ENCODE measurements at places on chromosomes 1 and 21.

DNA sequence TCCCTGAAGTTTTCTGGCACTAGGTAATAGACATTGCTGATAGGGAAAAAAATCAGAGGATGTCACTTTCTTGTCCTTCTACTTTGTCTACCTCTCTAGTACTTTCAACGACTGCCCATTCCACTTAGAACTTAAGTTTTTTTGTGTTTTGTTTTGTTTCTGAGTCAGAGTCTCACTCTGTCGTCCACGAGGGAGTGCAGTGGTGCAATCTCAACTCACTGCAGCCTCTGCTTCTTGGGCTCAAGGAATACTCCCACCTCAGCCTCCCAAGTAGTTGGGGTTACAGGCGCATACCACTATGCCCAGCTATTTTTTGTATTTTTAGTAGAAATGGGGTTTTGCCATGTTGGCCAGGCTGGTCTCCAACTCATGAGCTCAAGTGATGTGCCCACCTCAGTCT is 79.2 kb downstream of the SGIP1 start:
- no peak for DNase-seq

DNA sequence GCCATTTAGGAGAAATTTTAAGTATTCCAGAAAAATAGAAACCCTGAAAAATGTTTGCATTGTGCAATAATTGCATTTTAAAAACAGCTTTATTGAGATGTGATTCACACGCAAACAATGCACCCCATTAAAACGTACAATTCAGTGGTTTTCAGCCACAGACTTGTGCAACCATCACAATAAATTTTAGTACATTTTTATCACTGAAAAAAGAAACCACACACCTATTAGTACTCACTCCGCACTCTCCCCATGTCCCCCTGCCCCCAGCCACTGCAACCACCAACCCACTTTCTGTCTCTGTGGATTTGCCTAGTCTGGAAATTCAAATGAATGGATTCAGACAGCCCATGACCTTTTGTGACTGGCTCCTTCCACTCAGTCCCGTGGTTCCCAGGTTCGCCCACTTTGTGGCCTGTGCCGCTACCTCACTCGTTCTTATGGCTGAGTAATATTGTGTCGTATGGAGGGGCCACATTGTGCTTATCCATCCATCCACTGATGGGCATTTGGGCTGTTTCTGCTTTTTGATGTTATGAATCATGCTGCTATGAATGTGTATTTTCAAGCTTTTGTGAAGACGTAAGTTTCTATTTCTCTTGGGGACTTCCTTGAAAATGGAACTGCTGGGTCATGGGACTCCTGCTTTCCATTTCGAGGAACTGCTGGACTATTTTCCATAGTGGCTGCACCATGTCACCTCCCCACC is 147.7 kb upstream of the ARHGEF16 start:
- DNase-seq = no peak

GRCh38 chr1:219651993-219652392 is 39.1 kb upstream of the ZC3H11B start:
- no peak for DNase-seq

DNA sequence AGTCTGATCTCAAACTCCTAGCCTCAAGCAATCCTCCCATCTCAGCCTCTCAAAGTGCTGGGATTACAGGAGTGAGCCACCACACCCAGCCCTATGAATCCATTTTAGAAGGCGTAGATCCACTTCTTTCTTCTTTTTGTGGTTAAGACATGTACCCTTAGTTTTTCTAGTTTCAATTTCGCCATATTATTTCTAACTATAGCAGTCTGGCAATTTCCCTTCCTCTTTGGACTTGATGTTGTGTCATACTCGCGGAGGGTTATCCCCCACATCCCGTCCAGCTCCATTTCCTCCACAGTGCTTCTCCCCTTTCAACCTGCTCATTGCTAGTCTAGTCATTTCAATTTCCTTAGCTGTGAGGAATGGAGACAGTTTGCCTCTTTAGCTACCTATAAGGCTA is 5.2 kb upstream of the LRRC8D start:
- DNase-seq = no peak

- DNase-seq = no peak
Observed at GRCh38 chr21:18985584-18985983, 582.0 kb upstream of the TMPRSS15 start.

GRCh38 chr1:98763488-98764150 is 102.1 kb downstream of the SNX7 start:
- no peak for DNase-seq

- no peak for DNase-seq
Observed at GRCh38 chr1:84162295-84162694, 18.2 kb downstream of the PRKACB start.

DNA sequence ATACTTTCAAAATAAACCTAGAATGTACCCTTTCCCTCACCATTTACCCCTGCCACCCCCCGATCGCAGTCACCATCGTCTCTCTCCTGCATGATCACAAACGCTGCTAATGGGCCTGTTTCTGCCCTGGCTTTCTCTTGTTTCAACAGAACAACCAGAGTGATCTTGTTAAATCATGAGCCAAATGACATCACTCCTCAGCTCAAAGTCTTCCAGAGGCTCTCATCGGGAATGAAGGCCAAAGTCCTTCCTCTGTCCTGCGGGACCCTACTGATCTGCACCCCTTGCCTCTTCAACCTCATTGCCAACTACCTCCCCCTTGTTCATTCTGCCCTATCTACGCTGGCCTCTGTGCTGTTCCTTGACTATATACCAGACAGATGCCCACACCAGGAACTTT is 39.4 kb upstream of the PTGFRN start:
- no peak for DNase-seq

GRCh38 chr21:39453571-39454179 is 1.9 kb downstream of the SH3BGR start:
- no peak for DNase-seq

GRCh38 chr21:37592496-37592895 is 225.9 kb downstream of the DYRK1A start:
- DNase-seq = no peak

GRCh38 chr1:31273619-31274018 is 23.0 kb downstream of the SNRNP40 start:
- DNase-seq = no peak

- DNase-seq = no peak
Observed at GRCh38 chr1:54180701-54181360, 19.0 kb downstream of the CYB5RL start.

DNA sequence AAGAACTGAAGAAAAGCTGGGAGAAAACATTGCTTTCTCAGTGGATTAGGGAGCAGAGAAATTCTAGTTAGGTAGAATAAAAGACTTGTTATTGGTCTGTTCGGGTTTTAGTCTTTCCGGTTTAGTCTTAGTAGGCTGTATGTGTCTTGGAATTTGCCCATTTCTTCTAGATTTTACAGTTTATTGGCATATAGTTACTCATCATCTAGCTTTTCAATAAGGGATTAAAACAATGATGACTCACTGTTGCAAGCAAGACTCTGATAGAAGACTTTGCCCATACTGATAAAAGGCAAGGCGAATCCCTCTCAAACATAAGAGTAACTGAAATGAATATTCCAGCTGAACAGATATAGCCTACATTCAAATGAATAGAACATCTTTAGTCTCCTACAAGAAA is 62.3 kb downstream of the GPR137B start:
- no peak for DNase-seq

DNA sequence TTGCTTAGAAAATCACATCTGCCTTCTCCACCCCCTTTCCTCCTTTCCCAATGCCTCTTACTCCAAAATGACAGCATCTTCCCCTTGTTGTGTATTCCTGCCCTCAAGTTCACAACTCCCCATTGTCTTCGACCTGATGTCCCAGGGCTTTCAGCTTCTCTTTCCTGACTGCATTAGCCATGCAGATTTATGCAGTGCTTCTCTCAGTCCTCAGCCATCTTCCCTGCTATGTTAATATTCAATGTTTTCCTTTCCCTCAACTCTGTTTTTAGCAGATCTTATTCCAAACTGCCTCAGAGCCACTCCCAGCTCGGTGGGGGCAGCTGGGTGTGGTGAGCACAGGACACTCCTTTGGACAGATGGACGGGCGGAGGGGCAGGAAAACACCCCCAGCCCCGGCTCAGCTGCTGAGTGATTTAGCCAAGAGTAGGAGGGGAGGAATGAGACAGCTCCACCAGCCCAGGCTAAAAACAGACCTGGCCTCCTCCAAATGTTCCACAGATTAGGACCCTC is 71.0 kb downstream of the CD2 start:
- no peak for DNase-seq

- DNase-seq = no peak
Observed at GRCh38 chr1:94538243-94538827, 3.2 kb downstream of the F3 start.

DNA sequence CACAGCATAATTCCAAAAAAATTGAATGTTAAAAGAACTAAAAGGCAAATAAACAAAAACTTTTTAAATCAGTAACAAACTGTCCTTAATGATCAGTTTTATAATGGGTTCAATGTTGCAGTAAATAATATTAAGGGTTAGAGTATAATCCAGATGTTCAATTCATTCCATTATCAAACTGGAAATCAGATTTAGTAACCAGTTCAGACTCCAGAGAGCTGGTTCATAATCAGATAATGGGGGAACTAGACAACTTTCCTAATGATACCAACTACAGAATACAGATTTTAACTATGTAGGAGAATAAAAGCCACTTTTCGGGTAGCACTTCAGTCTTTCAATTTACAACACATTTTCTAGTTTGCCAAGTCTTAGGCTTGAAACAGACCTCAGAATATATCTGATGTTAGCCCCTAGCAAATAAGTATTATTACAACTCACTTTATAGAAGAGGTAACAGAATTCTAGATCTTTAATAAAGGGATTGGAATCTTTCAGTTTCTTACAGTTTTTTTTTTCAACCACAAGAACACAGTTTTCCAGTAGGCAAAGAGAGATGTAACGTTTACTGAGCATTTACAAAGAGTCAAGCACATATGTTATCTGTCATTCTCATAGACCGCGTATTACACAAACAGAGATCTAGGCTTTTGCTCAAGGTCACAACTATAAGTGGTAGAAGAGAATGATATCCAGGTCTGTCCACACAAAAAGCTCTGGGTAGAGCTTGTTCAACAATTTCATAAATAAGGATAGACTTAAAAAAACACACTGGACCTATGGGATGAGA is 1.9 kb upstream of the DCAF6 start:
- no peak for DNase-seq

GRCh38 chr1:30273021-30273325 is 450.4 kb downstream of the MATN1 start:
- no peak for DNase-seq

DNA sequence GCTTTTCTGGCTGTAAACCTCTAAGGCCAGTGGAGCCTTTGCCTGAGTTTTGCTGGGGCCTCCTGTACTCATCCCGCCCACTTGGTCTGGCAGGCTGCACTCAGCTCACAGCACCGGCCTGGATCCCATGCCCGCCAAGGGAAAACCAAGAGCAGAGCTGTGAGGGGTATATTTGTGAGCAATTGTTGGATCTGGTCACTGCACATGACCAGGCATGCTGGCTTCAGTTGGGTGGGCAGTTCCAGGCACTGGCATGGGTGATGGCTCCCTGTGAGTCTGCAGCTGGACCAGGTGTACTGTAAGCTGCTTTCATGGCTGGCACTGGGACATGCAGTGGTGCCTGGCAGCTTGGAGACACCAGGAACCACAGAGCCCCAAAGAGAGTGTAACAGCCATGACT is 563.1 kb upstream of the RGS18 start:
- no peak for DNase-seq

GRCh38 chr1:8427493-8427892 is 109.6 kb downstream of the SLC45A1 start:
- no peak for DNase-seq

- no peak for DNase-seq
Observed at GRCh38 chr1:229046251-229046853, 224.6 kb upstream of the RAB4A start.

DNA sequence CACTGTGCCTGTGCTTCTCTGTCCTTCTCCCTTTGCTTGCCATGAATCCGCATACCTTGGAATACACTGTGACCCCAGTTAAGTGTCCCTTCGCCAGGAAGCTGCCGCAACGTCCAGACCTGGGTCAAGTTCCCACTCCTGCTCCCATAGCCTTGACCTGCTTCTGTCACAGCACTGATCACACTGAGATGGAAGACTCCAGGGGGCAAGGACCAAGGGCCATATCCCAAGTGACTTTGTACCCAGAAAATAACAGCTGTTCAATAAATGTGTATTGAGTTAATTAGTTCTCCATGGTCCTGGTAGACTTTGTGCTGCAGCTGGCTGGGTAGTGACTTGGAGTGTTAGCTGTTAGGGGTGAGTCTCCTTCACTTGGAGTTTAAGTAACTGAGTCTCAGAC is 25.8 kb downstream of the SLC5A9 start:
- no peak for DNase-seq

DNA sequence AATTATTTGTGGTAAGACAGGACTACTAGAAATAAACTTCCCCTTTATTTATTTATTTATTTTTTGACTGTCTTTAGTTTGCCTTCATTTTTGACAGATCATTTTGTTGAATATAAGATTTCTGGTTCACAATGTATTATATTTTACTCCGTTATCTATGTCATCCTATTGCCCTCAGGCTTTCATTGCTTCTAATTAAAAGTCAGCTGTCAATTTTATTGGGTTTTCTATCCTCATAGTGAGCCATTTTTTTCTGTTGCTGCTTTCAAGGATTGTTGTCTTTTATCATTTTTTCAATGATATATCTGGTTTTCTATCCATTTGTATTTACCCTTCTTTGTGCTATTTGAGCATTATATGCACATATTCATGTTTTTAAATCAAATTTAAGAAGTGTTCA is 866.2 kb downstream of the LRRIQ3 start:
- DNase-seq = no peak

GRCh38 chr1:27136236-27136551 is 18.7 kb downstream of the SLC9A1 start:
- no peak for DNase-seq

- DNase-seq = no peak
Observed at GRCh38 chr21:17051054-17051453, 461.8 kb upstream of the CXADR start.

DNA sequence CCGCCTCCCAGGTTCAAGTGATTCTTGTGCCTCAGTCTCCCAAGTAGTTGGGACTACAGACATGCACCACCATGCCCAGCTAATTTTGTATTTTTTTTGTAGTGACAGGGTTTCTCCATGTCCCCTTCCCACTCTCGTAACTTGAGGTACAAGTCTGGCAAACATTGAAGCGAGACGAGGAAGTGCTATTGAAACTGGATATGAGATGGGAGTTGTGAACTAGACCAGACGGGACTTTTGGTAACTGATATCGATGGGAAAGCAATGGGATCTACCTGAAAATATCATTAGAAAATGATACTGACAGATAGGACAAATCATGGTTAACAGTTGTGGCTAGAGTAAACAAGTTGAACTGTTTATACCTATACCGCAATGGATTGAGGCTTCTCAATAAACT is 95.2 kb upstream of the TRABD2B start:
- DNase-seq = no peak

DNA sequence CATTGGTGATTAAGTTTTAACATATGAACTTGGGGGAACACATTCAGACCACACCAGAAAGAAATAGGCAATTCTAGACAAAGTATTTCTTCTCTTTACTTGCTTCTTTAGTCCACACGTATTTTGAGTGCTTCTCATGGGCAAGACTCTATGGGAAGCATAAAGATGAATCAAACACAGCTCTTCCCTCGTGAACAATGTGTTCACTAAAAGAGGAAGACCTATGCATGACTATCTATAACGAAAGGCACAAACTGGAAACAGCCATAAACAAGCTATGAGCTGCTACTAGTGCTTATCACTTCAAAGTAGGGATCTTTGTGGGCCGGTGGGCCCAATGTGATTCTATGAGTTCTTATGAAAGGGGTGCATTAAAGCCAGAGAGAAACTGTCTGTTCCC is 53.0 kb upstream of the PRDX6 start:
- DNase-seq = no peak
